ENCODE measurements at places on chromosomes 12 and 14.

DNA sequence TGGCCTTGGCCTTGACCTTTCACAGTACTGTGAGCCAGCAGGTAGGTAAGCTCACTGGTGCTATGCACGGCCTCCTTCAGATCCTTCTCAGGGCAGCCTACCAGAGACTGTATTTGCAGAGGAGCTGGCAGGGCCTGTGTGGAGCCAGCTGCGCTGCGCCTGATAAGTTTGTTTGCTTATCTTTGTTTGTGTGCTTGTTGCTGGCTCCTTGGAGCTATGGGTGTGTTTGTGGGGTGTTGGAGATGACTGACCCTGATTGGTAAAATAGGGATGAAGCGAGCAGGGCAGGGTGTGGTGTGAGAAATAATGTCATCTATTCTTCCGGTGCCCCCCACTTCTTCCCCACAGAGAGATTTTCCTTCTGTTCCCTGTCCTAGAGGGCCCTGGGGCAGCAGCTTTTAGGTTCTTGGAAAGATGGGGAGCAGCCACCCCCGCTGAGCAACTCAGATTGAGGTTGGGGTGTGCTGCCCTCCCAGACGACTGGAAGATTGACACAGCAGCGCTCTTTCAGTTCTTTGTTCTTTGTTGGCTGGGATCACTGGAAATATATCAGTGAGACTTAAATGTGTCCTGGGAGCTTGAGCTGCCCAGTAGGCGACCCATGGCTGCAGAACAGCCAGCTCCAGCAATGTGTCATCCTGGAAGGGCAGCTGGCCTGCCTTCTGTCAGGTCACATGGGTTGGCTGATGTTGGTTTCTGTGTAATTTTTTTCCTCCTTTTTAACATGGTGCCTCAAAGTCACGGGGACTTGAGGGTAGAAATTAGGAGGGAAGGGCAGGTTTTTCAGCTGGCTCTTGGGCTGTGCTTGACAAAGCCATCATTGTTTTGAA, 19.6 kb downstream of the MLXIP start:
- no peak for DNase-seq

- DNase-seq = no peak
These were observed 176.2 kb downstream of the FBXL14 start for GRCh38 chr12:1418144-1418543.

GRCh38 chr12:26830363-26830762, 2.6 kb downstream of the ITPR2 start:
- DNase-seq = no peak

- no peak for DNase-seq
These were observed 28.6 kb upstream of the CORO1C start for GRCh38 chr12:108759924-108760323.

DNA sequence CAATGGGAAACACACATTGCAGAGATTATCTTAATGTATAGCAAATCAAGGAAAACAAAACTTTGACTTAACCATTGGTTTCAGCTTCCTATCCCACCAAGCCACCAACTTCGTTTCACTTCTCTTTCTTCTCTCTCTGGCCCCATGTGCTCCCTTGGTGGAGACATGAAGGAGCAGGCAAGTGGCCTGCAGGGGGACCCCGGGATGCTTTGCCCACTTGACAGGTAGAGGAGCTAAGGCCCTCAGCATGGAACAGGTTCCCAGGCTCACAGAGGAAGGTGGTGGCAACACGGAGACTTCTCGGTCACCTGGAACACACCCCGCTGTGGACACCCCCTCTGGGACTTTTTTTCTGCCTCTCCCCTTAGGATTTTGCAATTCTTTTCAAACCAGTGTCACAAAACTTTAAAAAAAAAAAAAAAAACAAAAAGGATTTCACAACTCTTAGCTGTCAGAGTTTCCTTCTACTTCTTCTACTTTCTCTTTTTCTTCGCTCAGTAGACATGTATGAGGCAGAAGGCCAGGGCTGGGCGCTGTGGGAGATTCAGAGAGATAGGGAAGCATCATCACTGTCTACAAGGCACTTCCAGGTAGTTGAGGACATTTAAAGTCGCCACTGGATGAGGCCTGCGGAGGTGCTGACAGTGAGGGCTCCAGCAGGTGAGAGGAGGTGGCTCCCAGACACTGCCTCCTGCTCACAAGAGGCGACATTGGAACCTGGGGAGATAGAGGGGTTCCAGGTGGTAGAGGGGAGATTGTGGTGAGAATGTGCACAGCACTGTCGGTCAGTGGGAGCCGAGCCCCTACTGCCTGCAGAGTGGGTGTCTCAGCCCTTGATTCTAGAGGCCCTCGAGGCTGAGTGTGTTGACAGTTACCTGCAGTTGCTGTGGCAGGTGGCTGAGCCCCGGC, 119.6 kb downstream of the GCH1 start:
- no peak for DNase-seq

GRCh38 chr12:96221391-96221790, 27.2 kb downstream of the ELK3 start:
- no peak for DNase-seq

Data from HS-27A (cell line).